Activated CD8-positive, alpha-beta memory T cell treated with anti-CD3 and anti-CD28 coated beads for 1 hour (primary cell): ENCODE measurements at places on chromosomes 2 and 18.

DNA sequence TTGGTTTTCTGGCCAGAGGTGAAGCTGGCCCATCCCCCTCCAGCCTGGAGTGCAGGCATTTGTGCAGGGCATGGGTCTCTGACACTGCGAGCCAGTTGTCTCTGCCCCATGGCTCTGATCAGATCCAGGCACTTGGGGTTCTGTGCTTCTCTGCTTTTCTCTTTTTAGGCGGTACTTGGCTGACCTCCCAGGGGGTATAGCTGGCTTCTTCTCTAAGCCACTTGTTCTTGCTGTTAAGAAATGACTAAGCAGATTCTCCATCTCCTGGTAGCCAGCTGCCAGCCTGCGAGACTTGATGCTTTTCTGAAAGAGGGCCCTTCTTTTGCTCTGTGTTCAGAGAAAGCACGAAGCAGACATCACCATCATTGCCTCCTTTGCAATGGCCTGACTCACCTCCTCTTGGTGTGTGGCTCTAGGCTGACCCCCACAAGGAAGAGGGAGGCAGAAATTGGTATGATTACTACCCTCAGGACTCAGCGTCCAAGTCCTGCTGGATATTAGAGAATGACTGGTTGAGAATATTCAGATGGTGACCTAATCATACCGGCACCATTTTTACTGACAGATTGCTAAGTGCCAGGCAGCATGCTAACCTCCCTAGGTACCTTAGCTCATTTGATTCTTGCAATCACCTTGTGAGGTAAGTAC lies 32.7 kb downstream of the TNP1 start:
- no peak for DNase-seq

DNA sequence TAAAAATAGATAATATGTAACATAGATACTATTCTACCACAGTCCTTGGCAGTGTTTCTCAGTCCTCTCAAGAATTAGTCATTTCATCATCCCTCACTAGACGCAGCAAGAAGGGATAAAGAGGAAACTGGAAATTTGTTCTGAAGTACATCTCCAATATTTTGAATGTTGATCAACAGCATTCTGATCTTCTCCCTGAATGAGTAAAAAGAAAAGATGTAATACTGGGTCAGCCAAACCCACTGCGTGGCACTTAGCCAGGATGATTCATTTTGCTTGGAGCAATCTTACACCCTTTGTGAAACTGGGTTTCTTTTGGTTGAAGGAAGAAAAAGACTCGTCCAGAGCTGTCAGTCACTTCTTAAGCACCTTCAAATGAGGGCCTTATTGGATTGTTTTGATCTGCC lies 54.1 kb downstream of the TAF1B start:
- DNase-seq: no peak

GRCh38 chr2:66849153-66849755 lies 414.3 kb downstream of the MEIS1 start:
- DNase-seq: no peak

GRCh38 chr2:202115479-202115971 lies 42.5 kb downstream of the KIAA2012 start:
- no peak for DNase-seq

- no peak for DNase-seq
These were observed 225.3 kb downstream of the SLC8A1 start for GRCh38 chr2:40226637-40227036.

DNA sequence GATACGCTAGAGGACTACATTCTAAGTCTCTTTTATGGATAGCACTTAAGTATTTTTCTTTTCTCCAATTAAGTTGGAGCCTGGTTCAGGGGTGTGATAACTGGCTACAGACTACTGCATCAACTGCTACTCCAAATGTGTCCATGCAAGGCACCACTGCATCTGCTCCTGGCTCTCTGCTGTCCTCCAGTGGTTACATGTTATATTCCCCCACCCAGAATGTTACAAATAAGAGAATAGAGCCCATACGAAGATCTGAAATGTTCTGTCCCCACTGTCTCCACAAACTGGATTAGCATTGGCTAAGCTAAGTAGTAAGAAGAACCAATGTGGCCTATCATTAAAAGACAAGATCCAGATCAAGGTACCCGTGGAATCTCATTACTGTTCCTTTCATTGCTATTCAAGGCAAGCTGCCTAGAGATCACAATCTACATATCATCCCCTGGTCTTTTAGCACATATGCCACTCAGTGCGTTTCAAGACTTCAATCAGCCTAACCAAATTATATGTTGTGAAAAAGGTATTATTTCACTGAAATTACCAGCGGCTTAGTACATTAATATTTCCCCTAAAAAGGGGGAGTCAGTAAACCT lies 308.3 kb upstream of the SLC8A1 start:
- no peak for DNase-seq

DNA sequence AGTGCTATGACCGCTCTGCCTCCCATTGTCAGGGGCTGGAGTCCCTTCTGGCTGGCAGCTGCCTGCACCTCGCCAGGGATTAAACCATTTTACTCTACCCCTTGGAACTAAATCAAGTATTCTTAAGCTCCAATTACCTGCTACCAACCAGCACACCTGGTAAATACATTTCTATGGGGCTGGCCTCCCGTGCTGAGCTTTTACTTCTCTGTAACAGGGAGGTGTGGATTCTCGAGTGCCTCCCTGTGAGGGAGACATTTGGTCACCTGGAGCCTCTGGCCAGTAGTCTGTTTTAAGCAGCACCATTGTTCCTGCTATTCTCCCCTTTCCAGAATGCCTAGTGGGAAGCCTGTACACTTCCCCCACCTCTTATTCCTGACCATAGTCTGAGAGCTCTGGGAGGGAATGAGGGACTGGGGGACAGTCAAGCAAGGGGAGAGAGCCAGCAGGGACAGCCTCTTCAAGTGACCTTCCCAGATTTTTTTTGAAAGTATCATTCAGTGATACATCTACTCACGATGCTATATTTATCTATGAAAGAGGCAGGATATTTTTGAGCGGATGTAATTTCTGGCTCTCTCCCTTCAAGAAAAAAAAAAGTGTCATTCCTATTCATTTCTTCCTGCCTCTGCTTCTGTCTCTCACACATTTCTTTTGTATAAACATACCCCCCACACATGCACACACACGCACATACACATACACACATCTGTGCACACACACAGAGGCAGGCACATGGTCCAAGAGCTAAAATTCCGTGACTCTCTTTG lies 112.8 kb downstream of the CAPN13 start:
- no peak for DNase-seq

DNA sequence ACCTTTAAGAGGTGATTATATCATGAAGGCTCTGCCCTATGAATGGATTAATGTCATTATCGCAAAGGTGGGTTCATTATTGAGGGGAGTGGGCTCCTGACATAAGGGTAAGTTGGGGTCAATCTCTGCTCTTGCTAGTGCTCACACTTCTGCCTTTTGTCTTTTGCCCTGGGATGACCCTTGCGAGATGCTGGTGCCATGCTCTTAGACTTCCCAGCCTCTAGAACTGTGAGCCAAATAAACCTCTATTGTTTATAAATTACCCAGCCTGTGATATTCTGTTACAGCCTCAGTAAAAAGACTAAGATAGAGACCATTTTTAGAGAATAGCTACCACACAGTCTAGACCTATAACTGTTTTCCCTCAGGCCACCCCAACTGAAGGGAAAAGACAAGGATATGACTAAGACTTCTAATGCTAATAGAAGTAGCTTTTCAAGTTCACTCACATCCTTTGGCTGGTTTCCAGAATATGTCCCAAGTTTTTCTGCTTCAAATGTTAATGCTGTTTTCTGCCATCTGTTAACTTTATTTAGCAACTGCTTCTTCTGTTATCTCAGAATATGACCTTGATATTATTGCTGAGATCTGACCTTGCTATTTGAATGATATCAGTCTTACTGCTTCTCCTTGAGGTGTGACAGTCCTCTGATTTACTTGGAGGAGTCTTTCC lies 65.1 kb upstream of the STAM2 start:
- no peak for DNase-seq

- DNase-seq: no peak
These were observed 87.5 kb upstream of the RIOK3 start for GRCh38 chr18:23365602-23366001.

- no peak for DNase-seq
These were observed 33.2 kb downstream of the ADCY3 start for GRCh38 chr2:24886691-24887304.

- no peak for DNase-seq
These were observed 272.7 kb downstream of the CD226 start for GRCh38 chr18:69674966-69675365.

DNA sequence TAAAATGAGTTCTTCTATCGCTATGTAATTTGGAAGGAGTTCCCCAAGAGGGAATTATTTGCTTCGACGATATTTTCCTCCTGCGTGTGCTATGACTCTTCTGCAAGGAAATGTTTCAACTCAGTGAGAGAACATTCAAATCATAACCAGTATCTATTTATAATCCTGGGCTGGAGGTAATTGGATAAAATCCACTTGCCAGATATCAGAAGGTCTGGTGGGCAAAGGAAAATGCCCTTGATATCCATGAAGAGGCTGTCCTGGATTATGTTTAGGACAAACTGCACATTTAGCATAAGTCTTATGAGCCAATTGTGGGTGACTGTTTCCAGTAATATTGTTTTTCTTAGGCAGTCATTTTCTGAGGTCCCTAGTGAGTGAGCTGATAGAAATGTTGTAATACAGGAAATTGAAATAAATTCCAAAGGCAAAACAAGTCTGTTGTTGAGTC lies 17.7 kb downstream of the RPIA start:
- no peak for DNase-seq

- DNase-seq: no peak
These were observed 79.3 kb downstream of the FBXO15 start for GRCh38 chr18:74068296-74068695.

DNA sequence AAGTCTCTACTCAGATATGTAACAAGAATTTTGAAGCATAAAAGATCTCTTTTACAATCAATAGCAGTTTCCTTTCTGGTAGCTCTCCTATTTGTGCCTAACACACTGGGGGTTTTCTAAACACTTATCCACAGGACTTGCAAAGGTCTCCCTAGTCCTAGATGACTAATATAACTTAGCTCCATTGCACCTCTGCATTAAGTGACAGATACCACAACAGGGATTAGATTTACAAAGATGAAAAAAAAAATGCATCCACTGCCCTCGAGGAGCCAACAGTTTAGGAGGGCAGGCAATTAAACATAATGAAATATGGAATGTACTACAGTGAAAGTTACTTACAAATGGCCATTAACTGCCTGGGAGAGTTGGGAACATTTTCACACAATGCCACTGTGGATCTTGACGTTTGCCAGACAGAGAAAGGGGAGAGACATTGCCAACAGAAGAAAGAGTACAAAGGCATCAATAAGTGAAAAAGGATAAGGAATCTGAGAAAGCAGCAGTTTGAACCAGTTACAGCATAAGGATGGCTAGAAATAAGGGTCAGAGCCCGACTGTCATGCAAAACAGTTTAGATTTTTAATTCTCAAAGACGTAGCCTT lies 14.3 kb downstream of the PPP3R1 start:
- no peak for DNase-seq

DNA sequence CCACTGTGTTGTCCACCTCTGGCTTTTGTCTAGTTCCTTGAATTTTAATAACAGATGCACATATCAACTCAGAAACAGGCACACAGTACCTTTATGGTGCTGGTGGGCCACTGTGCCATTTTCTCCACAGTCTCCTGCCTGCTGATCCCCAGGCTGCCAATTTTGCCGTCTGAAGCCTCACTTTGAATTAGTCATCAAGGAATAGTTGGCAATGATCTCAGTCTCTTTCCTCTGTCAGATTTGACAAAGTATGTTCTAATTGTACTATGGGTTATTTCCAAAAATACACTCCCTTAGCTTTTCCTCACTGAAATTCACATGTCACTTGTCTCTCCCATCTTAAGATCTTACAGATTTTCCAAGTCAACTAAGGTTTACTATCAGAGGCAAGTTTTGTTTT lies 140.7 kb downstream of the ZNF516 start:
- DNase-seq: no peak

- no peak for DNase-seq
These were observed 591 bp downstream of the SLC16A14 start for GRCh38 chr2:230068016-230068650.

DNA sequence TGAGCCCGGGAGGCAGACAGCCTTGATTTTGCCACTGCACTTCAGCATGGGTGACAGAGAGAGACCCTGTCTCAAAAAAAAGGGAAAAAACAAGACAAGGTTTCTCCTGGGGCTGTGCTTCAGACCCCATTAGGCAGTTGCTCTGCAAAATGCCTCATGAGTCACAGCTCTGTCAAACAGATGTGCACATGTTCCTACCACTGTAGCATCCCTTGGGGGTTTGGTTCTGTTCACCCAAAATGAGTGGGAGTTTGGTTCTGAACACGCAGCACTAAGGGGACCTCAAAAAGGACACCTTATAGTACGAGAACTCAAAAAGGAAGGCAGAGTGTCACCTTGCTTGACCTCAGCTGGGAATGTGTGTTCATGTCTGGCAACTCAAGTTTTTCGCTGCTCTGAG lies 134.9 kb downstream of the RPIA start:
- no peak for DNase-seq

DNA sequence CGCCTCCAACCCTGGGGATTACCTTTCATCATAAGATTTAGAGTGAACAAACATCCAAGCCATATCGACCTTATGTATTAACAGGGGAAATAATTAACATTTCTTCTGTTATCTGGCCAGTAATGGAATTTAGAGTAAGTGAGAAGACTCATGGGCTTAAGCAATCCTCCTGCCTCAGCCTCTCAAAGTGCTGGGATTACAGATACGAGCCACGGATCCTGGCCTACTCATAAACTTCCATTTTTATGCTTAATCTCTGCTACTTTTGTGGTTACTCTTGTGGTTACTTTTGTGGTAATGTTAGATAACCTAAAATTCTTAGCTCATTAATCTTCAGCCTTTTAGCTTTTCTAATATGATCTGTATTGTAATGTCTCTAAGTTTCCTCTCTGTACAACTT lies 159.3 kb upstream of the SLC8A1 start:
- no peak for DNase-seq

DNA sequence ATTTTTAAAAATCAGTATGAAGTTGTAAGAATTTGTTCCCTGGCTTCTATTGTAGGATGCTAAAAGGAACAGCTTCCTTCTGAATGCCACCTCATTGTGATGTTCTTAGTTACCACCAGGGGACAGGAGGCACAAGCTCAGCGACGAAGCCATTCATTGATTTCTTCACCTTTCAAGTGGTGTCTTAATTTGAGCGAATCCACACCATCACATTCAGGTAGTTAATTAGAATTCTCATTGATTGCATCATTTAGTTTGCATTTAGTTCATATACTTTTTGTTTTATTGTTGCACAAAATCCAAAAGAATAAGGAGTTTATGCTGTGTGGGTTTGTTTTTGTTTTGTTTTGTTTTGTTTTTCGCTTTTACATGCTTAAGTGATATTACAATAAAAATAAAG lies 23.1 kb downstream of the CYP27C1 start:
- no peak for DNase-seq

- DNase-seq: no peak
These were observed 6.3 kb upstream of the OTOS start for GRCh38 chr2:240146627-240147278.

DNA sequence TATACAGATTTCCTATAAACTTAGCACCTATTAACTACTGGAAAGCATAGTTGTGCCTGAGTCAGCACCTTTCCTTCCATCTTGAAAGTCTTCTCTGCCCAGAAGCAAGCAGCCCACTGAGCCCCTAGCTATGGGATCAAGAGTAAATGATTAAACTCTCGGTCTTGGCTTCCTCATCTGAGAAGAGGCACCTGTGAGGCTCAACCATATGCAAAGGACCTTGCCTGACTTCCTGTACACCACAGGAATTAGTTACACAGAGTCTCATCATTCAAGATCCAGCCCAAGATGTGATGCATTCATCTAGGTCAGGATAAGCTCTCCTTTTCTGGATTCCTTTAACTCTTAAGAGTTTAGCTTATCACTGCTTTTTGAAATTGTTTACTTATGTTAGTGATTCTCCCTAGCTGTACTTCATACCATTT lies 96.0 kb downstream of the CDH2 start:
- no peak for DNase-seq

GRCh38 chr18:5582849-5583681 lies 39.3 kb upstream of the EPB41L3 start:
- DNase-seq: no peak
